ENCODE measurements at places on chromosomes 5 and 9.

DNA sequence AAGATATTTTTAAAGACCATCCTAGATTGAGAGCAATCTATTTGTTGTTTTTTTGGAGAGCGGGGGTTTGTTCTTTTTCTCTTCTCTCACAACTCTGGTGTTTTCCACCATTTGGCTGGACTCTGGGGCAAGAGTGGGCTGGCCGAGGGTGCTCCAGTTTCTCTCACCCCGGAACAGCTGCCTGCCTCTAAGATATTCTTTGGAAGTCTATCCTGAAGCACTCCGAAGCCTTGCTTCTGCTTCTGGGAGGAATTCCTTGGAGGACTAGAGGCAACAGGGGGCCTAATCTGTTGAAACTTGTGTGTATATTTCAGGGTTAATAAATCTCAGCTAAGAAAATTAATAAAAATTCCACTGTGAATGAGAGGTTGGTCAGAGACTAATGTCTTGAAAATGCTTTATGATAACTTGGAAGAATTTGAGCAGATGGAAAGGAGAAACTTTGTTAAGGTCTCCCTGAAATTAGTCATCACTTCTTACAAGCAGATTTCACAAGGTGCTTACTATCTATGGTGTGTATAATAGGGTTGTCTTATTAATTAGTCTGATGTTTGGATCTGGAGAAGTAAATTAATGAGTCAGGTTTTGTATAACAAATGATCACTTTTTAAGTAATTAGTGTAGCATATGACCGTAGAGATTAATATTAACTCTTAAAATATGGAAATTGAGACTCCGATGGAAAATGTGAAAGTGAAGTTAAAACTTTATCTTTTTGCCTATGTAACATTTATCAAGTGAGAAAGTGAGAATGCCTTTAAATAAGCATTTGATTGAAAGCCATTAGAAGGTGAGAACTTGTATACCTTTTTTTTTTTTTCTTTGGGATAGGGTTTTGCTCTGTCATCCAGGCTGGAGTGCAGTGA is 4.0 kb downstream of the MAN2A1 start:
- no peak for DNase-seq

- DNase-seq = no peak
Measured at GRCh38 chr5:150119421-150120061, 33.2 kb upstream of the CSF1R start.

DNA sequence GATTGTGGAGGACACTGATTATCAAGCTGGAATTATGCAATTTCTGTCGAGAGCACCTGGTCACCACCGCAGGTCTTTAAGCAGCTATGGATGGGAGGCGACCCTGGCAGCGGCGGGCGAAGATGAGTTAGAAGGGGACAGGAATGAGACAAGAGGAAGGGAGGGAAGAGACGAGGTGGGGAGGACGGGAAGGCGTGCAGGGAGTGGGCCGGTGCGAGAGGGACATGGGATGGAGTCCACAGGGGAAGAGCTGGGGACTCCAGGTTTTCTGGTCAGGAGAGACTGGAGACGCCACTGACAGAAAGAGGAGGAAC is 192.3 kb downstream of the MELK start:
- DNase-seq = peak; percentile 54

- DNase-seq = peak; percentile 46
Measured at GRCh38 chr9:114308361-114308950, 14.4 kb upstream of the ORM1 start.

DNA sequence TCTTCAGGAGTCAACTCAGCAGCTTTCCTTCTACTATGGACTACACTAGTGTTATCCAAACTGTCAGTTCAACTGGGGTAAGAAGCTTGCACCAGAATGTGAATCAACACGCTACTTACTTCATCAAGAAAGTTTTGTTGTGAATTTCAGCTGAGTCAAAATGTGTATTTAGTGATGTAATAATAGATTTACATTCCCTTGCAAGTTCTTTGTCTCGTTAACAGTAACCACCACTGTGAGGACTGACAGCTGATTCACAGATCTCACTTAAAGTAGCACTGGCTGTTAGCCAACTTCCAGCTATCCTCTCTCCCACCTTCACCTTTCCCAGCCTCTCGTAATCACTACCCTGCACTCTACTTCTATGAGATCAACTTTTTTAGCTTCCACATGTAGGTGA is 445.3 kb downstream of the NTRK2 start:
- no peak for DNase-seq

Data from activated CD8-positive, alpha-beta memory T cell treated with anti-CD3 and anti-CD28 coated beads, Interleukin-2, amount 50 U/mL, for 48 hours (primary cell).